GM13977 (cell line): ENCODE measurements at places on chromosomes 1 and 21.

- no peak for DNase-seq
Observed at GRCh38 chr21:38917043-38917774, 111.5 kb downstream of the ETS2 start.

DNA sequence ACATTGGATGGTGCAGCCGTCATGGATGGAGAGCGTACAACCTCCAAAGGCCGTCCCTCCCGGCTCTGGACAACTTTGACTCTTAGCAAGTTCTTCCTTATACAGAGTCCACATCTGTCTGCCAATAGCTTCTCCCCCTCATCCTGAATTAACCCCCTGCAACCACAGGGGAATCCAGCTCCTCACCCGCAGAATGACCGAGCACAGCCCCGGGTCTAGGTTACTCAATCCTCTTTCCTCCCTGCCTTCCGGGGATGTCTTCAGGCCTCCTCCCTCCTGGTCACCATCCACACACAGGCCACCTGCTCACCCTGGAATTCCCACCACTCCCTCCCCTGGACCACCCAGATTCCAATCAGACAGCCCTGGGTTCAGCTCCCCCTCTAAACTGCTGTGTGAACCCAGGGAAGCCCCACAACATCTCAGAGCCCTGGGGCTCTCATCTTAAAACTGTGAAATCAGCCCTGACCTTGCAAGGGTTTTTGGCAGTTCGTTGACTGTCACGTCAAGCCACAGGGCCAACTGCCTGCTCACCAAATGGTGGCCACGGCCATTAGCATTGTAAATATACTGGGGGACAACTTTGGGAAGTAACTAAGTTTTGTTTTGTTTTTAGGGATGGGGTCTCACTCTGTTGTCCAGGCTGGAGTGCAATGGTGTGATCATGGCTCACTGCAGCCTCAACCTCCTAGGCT lies 54.2 kb downstream of the HSPG2 start:
- no peak for DNase-seq

DNA sequence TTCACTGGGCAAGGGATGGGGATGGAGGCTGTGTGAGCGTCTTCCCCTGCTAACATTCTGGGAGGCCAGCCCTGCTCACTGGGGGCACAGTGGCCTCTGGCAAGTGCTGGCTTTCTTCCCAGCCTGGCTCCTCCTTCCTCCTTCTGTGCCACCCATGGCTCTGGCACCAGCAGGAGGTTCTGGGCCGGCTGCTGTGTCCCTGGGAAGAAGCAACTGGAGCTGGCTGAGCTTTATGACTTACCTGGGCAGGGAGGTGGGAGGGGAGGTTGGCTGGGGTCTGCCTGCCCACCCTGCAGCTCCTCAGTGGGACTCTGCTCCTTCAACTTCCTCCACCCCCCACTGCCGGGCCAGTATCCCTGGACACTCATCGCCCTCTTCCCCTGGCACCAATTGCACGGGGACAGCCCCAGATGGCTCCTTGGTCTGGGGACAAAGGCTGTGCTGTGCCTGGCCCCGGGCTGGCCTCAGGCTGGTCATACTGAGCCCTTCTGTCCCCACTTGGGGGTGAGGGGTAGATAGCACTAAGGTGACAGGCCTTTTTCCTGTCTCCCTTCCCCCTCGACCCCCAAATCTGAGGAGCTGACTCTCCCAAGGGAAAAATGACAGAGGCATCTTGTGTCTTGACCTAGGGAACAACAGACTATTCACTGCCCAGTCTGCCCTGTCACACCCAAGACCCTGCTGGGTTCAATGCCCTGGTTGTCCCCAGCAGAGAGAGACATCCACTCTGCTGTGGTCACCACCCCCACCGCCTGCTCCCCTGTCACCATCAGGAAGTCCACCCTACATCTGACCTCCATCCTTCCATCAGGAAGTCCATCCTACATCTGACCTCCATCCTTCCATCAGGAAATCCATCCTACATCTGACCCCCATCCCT lies 14.4 kb downstream of the CDK18 start:
- DNase-seq, result no peak

DNA sequence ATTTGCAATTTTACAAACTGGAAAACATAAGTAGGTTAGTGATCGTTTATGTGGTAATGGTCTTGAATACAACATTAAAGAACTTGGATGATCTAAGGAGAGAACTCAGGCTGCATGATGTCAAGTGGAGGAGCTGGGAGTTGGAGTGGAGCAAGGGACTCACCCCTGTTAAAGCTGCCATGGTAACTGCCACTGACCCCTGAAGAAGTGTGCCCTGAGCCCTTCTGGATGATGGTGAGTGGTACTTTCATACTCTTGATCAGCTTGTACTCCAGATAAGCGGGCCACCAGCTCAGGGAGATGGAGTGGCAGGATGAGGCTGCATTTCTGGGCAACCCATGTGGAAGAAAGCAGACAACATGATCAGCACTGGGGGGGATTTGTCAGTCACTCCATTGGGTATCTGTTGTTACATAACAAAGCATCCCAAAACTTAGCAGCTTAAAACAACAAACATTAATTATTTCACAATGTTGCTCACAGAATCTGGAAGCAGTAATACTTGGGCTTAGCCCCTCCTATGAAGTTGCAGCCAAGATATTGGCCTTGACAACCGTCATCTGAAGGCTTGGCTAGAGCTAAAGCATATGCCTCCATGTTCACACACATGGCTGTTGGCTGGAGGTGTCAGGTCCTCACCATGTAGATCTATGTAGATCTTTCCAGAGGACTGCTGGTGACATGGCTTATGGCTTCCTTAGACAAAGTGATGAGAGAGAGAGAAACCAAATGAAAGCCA lies 213.8 kb downstream of the DUSP10 start:
- no peak for DNase-seq

- no peak for DNase-seq
Observed at GRCh38 chr1:15242766-15243165, 4.3 kb upstream of the FHAD1 start.

DNA sequence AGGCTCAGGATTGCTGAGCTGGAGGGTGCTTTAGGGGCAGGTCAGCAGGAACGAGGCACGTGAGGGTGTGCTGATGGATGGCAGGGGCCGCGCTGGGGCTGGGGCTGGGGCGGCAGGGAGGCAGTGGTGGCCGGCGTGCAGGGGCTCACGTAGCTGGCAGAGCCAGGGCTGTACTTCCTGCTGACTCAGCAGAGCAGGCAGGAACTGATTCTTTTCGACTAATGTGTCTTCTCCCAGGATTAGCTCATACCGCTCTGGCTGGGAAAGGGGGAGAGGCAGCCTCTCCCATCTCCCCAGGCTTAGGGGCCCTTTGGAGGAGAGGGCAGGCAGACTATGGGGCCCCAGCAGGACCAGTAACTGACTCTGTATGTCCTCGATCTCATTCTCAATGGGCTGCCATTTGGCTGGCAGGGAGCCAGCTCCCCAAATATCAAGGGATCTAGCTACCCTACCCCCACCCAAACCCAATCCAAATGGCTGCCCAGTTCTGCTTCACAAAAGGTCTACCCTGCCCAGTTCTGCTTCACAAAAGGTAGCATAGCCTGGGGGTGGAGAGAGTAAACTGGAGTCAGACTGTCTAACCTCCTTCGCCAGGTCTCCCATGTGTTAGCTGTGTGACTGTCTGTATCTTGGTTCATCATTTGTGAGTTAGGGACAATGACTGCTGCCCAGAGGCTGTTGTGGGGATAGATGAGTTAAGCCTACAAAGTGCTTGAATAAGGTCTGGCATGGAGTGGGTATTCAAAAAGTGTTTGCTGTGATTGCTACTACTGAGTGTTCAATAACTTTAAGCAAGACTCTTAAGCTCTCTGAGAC lies 100.1 kb upstream of the SLC2A1 start:
- no peak for DNase-seq

- DNase-seq, result no peak
Observed at GRCh38 chr1:83845437-83846071, 153.4 kb downstream of the TTLL7 start.

GRCh38 chr1:225846331-225847310 lies 35.6 kb downstream of the TMEM63A start:
- no peak for DNase-seq

GRCh38 chr1:112957133-112957812 lies 1.3 kb upstream of the SLC16A1 start:
- DNase-seq, result peak; percentile 86

DNA sequence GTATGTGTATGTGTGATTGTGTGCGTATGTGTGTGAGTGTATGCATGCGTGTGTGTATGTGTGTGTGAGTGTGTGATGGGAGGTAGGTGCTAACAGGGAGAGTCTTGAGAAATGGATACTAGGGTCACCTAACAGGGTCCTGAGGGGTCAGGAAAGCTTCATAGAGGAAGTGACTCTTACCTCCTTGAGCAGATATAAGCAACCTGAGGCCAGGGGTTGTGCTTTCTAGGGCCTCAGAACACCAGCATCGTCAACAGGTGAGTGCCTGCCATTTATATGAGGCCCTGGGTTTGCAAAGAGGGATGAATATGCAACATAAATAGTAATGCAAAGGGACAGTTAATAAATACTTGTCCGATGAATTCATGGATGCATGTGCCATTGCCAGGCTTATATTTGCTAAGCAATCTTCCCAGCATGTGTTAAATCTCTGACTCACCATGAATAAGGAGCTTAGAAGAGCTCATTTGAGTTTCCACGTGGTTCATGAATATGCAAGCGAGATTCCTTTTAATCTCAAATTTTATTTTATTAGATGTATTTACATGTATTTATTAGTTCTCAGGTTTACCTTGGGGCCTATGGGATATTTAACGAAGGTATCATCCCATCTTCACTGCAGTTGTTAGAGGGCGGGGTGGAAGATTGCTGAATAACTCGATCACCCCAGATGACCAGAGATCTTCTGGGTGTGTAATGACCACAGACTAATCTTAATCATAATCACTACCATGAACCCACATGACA lies 438.3 kb downstream of the CAMTA1 start:
- DNase-seq, result no peak

DNA sequence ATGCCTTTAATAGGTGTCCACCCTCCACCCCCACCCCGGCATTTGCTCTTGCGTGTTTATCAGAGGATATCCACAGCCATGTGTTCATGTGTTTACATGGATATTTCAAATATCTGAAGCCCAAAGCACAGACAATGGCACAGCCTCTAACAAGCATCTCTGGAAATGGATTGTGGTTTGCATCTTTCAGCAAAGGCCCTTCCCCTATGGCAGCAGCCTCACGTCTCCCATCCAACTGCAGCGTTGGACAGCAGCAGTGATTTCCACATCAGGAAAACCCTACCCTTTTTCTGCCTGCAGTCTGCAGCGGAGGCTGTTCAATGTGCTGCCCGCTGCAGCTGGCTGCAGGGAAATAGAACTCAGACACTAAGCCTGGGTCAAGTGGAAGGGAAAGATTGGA lies 1.6 kb downstream of the RASSF5 start:
- DNase-seq, result no peak

DNA sequence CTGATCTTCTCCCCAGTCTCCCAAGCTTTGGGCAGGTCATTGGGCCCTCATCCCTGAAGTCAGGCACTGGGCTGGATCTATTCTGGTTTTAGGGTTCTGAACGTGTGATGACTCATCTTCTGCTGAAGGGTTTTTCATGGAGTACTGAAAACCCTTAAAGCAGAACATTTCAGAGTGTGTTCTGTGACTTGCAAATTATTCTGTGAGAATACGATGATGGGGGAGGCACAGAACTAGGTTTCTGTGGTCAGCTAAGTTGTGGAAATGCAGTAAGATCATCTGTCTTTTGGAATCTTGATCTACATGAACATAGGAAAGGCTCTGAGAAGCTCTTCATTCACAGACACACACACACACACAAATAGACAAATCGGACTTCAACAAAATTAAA lies 46.2 kb downstream of the NAV1 start:
- DNase-seq, result no peak

DNA sequence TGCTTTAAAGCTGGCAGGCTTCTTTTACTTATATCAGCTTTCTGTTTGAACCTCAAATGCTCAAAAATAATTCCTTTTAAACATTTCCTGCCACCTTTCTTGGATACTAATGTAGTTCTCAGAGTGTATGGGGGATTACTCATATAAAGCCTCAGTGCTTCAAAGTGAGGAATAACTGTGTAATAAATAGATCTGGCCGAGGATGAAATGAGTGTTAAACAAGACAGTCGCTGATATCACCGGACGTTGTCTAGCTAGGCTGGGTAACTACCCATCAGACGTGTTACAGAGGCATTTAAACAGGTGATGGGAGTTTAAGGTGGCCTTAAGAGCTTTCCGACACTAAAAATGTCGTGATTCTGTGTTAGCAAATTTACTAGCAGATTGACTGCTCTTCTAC lies 53.1 kb downstream of the VANGL2 start:
- DNase-seq, result no peak

DNA sequence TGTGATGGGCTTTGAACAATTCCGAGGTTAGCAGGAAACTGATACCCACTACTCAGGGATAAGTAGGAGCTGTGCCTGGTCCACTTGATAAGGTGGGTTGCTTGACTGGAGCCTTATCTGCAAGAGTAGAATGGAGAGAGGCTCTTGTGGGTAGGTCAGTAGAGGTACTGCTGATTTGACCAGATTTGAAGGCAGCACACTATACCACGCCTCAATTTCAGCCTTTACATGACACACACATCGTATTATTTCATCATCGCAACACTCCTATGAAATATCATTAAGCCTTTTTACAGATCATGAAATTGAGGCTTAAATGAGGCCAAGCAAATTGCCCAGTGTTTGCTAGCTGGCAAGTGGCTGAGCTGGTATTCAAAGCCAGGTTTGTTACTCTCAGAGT lies 69.6 kb downstream of the KCNJ15 start:
- DNase-seq, result no peak

DNA sequence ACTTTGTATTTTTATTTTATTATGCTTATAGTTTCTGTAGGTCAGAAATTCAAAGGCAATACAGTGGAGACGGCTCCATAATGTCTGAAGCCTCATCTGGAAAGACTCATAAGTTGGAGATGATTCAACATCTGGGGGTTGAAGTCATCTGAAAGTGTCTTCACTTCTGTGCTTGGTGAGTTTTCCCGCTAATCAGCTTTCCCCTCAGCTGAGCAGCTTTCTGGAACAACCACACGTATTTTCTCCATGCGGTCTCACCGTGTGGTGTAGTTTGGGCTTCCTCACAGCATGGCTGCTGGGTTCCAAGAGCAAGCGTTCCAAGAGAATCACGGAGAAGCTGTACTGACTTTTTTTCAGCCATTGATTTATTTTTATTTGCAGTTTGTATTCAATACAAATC lies 7.6 kb upstream of the DDI2 start:
- no peak for DNase-seq

GRCh38 chr1:109628540-109629321 lies 9.1 kb downstream of the AMPD2 start:
- DNase-seq, result no peak

DNA sequence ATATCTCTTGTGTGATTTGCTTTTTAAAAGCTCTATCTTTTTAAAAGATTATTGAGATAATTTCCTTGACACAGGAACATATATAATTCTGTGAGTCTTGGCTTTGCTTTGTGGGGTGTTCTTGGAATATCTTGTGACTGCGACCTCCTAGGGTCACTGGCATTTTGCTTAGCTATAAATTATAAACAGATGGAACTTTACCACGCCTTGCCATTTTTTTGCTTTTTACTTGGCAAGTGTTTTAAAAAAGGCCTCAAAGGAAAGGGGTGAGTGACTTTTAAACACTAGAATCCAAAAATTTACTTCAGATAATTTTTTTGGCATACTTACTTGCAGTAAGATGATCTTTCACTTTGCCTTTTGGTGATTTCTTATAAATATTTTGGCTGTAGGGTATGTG lies 43.6 kb downstream of the ALG6 start:
- no peak for DNase-seq

- DNase-seq, result no peak
Observed at GRCh38 chr1:92923664-92924063, 37.6 kb downstream of the DIPK1A start.
